ENCODE measurements at places on chromosomes 6 and 20. TPM values are rescaled to one million over a fixed set of nuclear protein-coding genes. Genes with fewer than 3 reads are reported as not detected.
A peak's percentile ranks its signal among the peaks of the same experiment; 100 is the strongest.

The C6orf52 gene
- 0.97 TPM for total RNA-seq

The BPIFA1 gene
- total RNA-seq: not detected

GRCh38 chr6:113403966-113404595 lies 453.1 kb upstream of the MARCKS start:
- H3K36me3 ChIP-seq: no peaks in the 10 kb centered on the region
- H3K27ac ChIP-seq: no peak overlapping the region
- peaks cover 7% of the 10 kb centered on the region for H3K4me1 ChIP-seq
- no peaks in the 10 kb centered on the region for H3K27me3 ChIP-seq
- DNase-seq: no peak

The SNAP25 gene
- total RNA-seq: 0.65 TPM

The TRIM31 gene
- not detected for total RNA-seq

- peak overlapping the region; percentile 69 for H3K4me3 ChIP-seq
- peaks cover 15% of the 10 kb centered on the region for H3K4me1 ChIP-seq
- peaks cover 15% of the 10 kb centered on the region for H3K27me3 ChIP-seq
- H3K27ac ChIP-seq: peak overlapping the region; percentile 27
- H3K36me3 ChIP-seq: peaks cover 4% of the 10 kb centered on the region
Observed at GRCh38 chr6:119348096-119348747, 1.3 kb downstream of the MAN1A1 start.

- DNase-seq: no peak
- no peak overlapping the region for H3K4me3 ChIP-seq
- H3K36me3 ChIP-seq: no peaks in the 10 kb centered on the region
- H3K27me3 ChIP-seq: peaks cover 15% of the 10 kb centered on the region
- peaks cover 19% of the 10 kb centered on the region for H3K4me1 ChIP-seq
- H3K27ac ChIP-seq: no peak overlapping the region
Observed at GRCh38 chr20:48193627-48194425, 408.5 kb upstream of the SULF2 start.
